ENCODE measurements at places on chromosomes 16 and 17.
A peak's percentile ranks its signal among the peaks of the same experiment; 100 is the strongest.

DNA sequence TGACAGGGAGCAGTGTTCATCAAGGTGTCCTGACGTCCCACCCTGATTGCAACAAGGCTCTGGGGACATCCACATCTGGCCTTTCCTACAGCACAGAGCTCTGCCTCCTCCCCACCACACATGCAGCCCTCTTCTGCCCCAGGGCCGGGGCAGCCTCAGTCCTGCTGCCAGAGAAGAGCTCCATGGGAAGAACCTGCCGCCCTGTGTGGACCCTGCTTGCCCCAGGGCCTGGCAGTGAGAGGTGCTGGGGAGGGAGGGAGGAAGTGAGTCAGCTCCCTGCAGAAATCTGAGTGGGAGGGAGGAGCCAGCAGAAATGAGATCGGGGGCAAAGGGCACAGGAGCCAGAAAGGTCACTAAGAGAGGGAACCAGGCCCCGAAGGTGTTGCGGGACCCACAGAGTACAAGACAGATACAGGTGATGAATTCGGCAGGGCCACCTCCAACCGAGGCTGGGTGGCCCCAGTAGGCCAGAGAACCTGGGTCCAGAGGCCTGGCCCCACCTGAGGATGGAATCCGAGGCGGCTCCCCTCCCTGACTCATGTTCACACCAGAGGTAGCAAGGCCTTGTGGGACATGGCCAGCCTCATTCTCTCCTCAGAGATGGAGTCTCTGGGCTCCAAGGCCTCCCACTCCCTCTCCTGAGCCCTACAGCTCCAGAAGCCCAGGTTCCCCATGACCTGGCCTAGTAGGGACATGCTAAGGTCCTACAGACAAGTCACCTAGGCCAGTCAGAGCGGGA, 24.8 kb downstream of the MYO18A start:
- peak; percentile 78 for DNase-seq

DNA sequence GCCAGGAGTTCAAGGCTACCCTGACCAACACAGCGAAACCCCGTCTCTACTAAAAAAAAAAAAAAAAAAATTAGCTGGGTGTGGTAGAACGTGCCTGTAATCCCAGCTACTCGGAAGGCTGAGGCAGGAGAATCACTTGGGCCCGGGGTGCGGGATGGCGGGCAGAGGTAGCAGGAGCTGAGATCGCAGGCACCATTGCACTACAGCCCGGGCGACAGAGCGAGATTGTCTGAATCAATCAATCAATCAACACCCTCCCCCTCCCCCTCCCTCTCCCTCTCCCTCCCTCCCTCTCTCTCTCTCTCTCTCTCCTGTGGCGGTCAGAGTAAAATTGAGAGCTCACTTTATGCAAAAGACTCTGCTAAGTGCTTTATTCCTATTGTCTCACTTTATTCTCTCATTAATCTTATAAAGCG, 1.2 kb downstream of the HSDL1 start:
- no peak for DNase-seq

- no peak for DNase-seq
These were observed 26.9 kb downstream of the PTRH2 start for GRCh38 chr17:59680314-59680713.

DNA sequence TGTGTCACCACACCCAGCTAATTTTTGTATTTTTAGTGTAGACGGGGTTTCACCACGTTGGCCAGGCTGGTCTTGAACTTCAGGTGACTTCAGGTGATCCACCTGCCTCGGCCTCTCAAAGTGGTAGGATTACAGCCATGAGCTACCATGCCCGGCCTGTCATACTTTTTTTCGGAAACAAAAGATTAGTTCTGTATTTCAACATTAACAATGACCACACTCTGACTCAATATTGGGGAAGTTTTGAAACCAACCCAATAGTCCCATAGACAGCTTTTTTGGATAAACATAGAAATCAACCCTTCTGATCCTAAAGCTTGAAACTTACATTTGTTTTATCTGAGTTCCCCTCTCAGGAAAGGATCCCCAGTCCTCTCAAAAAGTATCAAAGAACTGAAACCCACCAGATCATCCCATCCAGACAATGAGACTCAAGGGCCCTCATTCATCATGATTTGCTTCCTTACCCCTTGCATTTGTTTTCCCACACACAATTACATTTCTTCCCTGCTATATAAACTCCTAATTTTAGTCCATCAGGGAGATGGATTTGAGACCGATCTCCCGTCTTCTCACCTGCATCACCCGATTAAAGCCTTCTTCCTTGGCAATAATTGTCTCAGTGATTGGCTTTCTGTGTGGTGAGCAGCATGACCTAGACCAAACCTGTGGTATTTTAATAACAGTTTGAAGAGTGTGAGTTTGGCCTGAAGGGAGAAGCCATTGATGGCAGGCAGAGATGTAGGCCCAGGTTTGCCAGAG, 7.2 kb upstream of the AGRP start:
- no peak for DNase-seq

- no peak for DNase-seq
These were observed 36.2 kb downstream of the ZNF778 start for GRCh38 chr16:89253548-89254287.

DNA sequence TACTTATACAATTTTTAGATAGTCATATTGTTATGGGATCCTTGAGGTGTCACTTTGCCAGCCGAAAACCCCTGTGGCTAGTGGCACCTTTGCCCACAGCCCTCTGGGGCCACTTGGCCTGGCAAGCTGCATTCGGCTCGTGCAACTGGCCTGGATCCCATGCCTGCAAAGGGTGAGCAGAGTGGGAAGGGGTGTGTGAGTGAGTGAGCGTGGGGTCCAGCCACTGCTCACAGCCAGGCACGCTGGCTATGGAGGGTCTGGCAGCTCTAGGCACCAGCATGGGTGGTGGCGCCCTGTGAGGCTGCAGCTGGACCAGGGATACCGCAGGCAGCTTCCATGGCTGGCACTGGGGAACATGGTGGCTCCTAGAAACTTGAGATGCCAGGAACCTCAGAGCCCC, 49.0 kb downstream of the ESRP2 start:
- no peak for DNase-seq

- no peak for DNase-seq
These were observed 78.6 kb downstream of the MYH13 start for GRCh38 chr17:10294180-10294579.
